ENCODE measurements at places on chromosomes 16 and 17. TPM values are rescaled to one million over a fixed set of nuclear protein-coding genes. Genes with fewer than 3 reads are reported as not detected.

NAGLU gene
- total RNA-seq: 40.0 TPM

IGFALS gene
- not detected for total RNA-seq

WNT3 gene
- 2.0 TPM for total RNA-seq

POLR2C gene
- 75.5 TPM for total RNA-seq

HLF gene
- not detected for total RNA-seq

Measured in Karpas-422 (cell line).